NCI-H2081 (cell line): ENCODE measurements at places on chromosomes 5 and 9.

- no peak for DNase-seq
Observed at GRCh38 chr9:3741729-3742128, 215.9 kb upstream of the RFX3 start.

DNA sequence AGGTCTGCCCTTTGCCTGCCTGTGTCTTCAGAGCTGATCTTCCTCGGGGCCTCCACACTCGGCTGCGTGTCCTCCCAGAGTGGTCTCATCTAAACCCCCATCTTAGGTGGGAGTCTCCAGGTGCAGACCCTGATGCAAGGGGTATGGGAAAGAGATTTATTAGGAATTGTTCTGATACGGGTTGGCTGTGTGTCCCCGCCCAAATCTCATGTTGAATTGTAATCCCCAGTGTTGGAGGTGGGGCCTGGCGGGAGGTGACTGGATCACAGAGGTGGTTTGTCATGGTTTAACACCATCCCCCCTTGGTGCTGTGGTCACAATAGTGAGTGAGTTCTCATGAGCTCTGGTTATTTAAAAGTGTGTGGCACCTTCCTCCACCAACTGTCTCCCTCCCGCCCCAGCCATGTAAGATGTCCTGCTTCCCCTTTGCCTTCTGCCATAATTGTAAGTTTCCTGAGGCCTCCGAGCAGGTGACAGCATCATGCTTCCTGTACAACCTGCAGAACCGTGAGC, 208.4 kb downstream of the AOPEP start:
- no peak for DNase-seq

- no peak for DNase-seq
Observed at GRCh38 chr5:40945111-40945510, 35.8 kb downstream of the C7 start.

DNA sequence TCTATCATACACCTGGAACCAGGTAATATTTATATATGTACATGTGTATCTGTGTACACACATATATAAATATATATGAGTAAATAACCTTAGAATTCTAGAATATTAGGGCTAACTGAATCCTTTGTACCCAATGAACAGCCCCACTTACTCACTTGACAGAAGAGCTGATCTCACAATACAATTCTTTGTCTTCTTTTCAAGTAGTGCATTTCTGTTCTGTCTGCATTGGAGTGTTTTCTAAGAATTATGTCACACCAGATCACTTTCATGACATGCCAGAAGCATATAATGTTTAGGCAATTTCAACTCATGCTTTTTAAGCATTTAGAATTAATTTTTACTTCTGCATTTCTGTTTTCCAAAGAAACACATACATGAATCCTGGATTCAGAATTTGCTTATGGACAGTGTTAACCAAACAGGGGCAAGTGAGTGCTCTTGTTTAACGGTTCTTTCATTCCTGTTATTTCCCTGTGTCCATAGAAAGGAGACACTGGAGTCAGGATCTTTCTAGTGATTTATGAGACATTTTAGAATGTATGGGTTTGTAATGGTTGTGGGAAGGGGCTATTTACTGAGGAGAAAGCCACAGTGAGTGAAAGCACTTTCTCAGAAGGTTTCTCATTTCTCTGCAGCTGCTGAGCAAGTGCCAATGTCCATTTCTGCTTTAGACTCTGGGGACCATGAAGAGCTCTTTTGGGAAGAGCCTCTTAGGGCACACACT, 123.2 kb downstream of the RMI1 start:
- no peak for DNase-seq

DNA sequence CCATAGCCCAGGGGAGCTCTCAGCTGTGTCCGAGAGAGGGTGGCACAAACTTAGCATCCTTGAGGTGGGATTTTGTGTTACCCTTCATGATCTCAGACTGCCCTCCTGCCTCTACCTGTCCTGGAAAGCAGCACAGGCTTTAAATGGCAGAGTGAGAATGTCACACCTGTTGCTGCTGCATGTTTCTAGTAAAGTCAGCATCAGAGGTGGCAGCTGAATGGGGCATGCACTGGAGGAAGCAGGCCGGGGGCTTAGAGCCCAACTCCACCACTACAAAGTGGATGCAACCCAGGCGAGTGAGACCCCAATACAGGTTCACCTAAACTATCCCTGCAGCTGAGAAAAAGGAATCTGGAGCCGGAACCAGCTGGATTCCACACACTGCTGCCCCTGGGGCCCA, 51.6 kb downstream of the MACROH2A1 start:
- no peak for DNase-seq

- no peak for DNase-seq
Observed at GRCh38 chr9:34884747-34885189, 73.3 kb upstream of the PHF24 start.

GRCh38 chr5:41510176-41510831, at the start of gene PLCXD3:
Gene PLCXD3, minus strand, starts transcription at chr5:41510601. Its CDS starts 75 bp downstream, at chr5:41510526.
- peak; percentile 82 for DNase-seq

DNA sequence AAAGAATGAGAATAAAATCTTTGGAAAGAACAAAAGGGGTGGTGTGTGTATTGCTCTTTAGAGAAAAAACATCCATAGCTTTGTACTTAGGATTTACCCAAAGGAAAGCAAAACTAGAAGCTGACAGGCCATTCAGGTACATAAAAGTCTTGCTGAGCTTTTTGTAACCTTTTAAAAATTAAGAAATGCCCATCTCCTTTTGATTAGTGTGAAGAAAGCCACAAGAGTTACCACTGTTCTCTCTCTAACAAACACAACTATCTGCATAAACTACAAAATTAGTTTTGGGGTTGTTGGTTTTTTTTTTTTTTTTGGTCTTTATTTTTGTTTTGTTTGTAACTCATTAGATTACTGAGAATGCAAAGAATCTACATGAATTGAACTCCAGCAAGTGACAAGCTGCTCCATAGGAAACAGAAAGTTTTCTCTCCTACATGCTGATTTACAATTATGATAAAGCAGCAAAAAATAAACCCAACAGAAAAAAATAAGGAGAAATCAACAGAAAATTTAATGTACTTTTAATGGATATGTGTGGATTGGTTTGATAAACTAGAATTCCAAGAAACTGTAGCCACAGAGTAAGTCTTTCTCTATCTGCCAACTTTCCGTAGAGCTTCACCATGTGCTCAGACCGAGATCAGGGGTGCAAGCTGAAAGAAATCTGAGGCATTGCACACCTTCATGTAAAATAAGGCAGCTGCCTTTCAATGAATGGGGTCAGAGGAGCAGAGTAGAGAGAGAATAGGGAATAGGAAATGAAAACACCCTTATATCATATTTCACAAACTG, 12.3 kb downstream of the BAAT start:
- no peak for DNase-seq

GRCh38 chr5:13625616-13626198, 318.8 kb downstream of the DNAH5 start:
- no peak for DNase-seq

DNA sequence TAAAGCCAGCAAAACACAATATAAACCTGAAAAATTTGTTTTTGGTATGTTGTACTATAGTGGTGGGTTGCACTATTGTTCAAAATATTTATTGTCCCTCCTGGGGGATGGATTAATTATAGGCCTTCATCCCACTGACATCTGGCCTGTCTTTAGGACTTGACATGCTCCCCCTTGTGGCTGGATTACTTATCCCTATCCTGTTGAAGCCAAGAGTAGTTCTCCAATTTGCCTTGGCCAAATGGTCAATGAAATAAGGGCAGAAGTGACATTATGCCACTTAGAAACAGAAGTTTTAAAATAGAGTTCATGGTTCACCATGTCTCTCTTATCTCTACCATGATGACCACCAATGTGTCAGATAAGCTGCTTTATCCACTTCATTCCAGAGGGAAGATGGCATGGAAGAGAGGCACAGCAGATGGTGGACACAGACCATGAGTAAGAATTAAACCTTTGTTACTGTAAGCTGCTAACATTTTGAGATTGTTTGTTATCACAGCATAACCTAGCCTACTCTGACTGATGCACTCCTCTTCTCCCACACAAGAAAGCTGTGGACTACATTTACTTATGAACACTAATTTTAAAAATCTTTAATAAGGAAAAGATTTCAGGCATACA, 29.2 kb upstream of the ARHGEF28 start:
- peak; percentile 30 for DNase-seq

GRCh38 chr5:169851321-169851850, 128.9 kb downstream of the INSYN2B start:
- no peak for DNase-seq

DNA sequence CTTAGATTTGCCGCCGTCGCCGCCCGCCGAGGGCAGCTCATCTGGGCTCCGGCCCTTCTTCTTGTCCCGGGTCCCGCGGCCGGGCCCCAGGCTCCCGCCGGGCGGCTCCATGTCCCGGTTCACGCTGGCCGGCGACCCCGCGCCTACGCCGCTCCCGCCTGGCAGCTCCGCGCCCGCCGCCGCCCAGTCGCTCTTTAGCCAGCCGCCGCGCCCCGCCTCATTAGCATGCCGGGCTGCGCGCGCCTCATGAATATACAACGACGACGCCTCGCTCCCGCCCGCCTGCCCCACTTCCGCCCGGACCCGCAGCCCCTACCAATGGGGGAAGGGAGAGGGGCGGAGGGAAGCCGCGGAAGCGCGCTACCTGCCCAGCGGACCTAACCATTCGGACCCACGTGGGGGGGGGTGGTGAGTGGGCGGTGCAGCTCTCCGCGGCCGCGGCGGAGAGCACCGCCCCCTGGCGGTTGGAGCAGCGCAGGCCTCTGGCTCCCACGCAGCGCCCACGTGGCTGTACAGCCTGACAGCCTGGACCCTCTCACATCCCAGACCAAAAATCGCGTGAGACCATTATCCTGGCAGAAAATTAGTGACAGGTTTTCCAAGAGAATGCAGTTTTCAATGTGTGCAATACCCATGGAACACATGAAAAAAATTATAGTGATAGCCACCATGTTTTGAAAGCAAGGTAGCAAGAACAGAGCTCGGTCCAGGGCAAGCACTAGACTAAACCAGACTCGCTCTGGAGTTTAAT, at the start of gene DIAPH1:
Gene DIAPH1, minus strand, starts transcription at position 197 of the 751 bp plus-strand sequence. Its CDS starts 86 bp downstream, at position 111.
- DNase-seq, result peak; percentile 94

DNA sequence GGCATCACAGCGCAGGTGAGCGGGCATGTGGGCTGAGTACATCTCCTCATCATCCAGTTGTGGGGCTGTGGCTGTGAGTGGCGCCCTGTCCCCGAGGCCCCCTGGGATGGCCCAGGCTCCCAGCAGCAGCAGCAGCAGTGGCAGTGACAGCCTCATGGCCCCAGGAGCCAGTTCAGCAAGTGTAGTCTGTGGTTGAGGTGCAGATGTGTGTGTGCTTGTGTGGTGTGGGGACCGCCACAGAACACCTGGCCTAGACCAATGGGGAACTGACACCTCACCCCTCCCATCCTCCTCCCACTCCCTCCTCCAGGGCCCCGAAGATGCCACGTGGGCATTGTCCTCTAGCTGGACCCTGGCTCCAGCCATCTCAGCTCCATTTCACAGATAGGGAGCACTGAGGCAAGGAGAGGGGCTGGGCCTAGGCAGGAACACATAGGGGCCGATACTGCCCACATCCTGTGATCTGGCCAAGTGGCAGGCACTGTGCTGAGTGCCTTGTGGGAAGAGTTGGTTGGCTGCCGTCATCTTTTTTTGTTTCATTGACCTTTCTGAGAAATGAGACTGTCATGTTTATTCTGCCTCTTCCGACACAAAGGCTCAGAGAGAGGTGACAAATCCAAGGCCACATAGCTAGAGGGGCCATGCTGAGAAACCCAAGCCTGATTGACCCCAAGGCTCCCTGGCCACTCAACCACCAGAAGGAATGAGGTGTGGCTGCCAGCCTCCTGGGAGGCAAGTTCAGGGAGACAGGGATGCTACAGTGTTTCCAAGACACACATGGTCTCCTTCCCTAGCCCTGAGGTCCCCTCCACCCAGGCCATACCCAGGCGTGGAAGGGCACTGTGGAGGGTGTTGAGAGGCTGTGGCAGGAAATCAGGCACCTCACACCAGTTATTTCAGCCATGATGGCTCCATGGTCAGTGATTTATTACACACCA, at the start of gene MZB1:
Gene MZB1, minus strand, starts transcription at position 213 of the 938 bp plus-strand sequence. Its CDS starts 57 bp downstream, at position 156.
- no peak for DNase-seq

DNA sequence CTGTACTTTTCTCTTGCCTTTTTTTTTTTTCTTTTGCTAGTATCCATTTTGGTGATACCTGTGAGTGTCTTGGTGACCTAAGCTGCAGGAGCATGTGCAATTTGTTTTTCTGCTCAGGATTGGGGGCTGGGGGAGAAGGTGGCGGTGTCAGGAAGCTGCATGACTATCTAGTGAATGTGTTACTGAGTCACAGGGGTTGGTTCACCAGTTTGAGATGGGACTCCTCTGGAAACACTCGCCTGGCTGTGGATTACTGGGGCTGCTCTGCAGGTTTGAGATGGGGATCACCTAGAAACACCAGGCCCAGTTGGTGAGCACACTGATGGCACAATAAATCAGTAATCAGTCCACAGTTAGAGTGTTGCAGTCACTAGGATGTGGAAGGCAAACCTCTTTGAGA, 447.9 kb downstream of the SPATA31D1 start:
- no peak for DNase-seq

GRCh38 chr9:113290052-113290607, 13.0 kb downstream of the RNF183 start:
- no peak for DNase-seq

DNA sequence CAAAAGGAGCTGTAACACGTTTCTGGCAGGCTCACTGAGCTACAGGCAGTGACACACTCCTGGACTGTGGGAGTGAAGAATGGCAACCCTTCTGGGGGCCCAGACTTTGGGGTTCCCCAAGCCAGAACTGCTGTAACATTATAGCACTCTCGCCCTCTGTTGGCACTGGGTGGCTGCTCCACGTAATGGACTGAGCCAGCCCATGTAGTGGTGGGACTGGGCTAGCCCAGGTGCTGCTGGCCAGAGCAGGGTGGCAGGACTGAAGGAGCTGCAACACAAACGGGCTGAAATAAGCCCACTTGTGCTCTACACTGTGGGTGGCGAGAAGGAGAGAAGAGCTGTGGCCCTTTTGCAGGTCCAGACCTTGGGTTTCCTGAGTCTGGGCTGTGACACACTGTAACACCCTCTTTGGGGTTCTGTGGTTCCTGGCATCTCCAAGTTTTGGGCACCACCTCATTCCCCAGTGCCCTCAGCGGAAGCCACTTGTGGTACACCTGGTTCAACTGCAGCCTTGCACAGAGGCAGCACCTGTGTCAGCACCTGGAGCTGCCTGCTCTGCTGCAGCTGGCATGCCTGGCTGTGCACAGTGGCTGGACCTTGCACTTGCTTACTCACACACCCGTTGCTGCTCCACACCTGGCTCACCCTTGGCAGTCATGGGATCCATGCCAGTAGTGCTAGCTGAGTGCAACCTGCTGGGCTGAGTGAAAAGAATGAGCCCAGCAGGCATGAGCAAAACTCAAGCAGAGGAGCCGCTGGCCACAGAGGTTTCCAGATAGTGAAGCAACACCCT, 95.0 kb upstream of the PRR16 start:
- DNase-seq, result peak; percentile 43

- DNase-seq, result no peak
Observed at GRCh38 chr9:131651160-131651559, 88.7 kb downstream of the RAPGEF1 start.

- DNase-seq, result no peak
Observed at GRCh38 chr5:157481666-157482065, 21.7 kb downstream of the NIPAL4 start.

GRCh38 chr5:2139478-2139877, 256.8 kb upstream of the IRX4 start:
- DNase-seq, result no peak

DNA sequence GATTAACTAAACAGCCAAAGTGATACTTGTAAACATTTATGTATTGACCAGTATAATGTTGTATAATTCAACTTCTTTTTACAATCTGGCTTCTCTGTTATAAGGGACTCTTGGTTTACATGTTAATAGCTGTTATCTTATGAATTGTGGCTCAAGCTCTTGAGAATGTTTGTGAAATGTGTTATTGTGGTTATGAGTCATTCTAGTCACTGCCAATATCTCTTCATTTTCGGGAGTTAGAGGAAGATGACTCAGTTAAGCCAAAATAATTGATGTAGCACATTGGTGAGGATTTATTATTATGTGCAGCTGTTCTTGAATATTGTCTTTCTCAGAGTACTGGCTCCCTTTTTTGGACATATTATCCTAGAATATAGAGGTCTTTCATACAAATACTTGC, 655.2 kb upstream of the RIOK2 start:
- no peak for DNase-seq
